Fibroblast of skin of right quadriceps (primary cell): ENCODE measurements at places on chromosomes 7 and 10.

GRCh38 chr10:6528198-6528950, 51.7 kb downstream of the PRKCQ start:
- DNase-seq: no peak

GRCh38 chr10:7186387-7187018, 224.3 kb downstream of the SFMBT2 start:
- DNase-seq: peak; percentile 31

GRCh38 chr10:130805635-130806030, 505.9 kb downstream of the TCERG1L start:
- DNase-seq: no peak

DNA sequence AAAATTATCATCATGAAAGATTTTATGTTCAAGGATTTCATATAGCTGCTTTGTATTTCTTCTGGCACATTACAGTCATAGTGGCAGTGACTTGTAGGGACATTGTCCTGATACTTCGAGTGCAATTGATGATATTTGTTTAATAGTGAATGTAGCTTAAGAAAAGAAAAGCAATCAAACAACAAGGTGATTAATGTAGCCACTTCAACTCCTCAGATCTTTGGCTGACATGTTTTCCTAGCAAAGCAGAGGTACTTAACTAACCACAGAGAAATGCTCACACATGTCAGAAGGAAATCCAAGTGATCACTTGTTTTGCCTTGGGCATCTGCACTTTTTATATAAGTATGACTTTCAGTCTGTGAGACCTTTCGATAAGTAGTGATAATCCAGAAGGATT, 470.3 kb downstream of the AUTS2 start:
- no peak for DNase-seq

DNA sequence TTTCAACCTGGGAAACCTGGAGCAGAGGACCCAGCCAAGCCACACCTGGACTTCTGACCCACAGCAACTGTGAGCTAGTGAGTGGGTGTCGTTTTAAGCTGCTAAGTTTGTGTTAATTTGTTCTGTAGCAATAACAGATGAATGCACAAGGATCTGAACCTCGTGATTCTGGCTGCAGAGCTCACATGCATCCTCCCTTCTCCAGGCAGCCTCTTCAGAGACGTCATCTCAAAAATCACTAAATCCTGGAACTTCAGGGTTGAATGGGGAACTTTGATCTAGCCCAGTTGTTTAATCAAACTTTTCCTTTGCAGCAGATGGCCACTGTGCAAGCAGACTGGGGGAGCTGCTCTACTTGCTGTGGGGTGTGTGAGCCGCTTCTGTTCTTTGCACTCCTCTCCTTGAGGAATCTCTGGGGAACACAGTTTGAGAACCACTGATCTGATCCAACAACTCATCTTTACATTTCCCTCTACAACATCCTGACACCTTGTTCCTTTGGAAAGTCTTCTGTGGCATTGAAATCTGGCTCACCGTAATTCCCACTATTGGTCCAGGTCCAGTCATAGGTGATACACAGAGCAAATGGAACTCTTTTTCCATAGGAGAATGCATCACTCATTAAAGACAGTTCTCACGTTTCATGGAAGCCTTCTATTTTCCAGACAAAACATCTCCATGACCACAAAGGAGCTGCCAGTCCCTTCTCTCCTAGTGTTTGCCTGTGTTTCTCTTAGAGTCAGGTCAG, 90.3 kb downstream of the CHN2 start:
- no peak for DNase-seq
